ENCODE measurements at places on chromosomes 2 and 18.
A peak's percentile ranks its signal among the peaks of the same experiment; 100 is the strongest.

- no peak for DNase-seq
These were observed 146.2 kb upstream of the KLF7 start for GRCh38 chr2:207312006-207312356.

DNA sequence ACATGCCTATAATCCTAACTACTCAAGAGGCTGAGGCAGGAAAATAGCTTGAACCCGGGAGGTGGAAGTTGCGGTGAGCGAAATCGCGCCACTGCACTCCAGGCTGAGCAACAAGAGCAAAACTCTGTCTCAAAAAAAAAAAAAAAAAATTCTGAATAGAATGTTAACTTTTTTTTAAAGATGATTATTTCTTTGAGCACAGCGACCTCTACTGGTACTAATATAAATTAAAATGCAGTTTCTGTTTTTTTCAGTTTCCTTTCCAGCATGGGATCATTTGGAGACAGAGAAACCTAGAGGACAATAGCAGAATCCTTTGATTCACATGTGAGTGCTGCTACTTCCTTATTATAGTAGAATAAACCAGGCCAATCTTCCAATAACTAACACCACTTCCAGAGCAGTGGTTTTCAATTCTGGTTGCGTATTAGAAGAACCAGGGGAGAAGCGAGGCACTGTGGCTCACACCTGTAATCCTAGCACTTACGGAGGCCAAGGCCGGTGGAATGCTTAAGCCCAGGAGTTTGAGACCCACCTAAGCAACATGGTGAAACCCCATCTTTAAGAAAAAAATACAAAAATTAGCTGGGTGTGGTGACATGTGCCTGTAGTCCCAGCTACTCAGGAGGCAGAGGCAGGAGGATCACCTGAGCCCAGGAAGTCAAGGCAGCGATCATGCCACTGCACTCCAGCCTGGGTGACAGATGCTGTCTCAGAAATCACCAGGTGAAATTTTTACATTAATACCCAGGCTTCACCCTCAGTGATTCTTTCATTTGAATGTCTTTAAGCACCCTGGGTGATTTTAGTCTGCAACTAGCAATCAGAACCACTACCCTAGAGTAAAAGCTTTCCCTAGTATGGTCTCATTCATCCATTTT is 10.1 kb downstream of the SRSF7 start:
- peak; percentile 40 for DNase-seq

DNA sequence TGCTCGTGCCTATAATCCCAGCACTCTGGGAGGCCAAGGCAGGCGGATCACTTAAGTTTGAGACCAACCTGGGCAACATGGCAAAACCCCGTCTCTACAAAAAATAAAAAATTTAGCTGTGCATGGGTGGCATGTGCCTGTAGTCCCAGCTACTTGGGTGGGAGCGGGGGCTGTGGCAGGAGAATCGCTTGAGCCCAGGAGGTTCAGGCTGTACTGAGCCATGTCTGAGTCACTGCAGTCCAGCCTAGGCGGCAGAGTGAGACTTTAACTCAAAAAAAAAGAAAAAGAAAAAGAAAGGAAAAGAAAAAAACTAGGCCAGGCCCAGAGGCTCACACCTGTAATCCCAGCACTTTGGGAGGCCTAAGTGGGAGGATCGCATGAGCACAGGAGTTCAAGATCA is 30.8 kb downstream of the TWSG1 start:
- DNase-seq: no peak

DNA sequence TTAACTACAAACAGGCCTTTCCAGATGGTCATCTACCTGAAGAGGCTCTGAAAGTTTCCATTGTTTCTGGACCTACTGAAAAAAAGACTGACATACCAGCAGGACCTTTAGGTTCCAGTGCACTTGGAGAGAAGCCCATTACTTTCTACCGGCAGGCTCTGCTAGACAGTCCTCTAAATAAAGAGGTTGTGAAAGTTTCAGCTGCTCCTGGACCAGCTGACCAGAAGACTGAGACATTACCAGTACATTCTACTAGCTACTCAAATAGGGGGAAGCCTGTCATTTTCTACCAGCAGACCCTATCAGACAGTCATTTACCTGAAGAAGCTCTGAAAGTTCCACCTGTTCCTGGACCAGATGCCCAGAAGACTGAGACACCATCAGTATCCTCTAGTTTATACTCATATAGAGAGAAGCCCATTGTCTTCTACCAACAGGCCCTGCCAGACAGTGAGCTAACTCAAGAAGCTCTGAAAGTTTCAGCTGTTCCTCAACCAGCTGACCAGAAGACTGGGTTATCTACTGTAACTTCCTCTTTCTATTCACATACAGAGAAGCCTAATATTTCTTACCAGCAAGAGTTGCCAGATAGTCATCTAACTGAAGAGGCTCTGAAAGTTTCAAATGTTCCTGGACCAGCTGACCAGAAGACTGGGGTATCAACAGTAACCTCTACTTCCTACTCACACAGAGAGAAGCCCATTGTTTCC is 65.8 kb downstream of the ALMS1 start:
- DNase-seq: peak; percentile 21

DNA sequence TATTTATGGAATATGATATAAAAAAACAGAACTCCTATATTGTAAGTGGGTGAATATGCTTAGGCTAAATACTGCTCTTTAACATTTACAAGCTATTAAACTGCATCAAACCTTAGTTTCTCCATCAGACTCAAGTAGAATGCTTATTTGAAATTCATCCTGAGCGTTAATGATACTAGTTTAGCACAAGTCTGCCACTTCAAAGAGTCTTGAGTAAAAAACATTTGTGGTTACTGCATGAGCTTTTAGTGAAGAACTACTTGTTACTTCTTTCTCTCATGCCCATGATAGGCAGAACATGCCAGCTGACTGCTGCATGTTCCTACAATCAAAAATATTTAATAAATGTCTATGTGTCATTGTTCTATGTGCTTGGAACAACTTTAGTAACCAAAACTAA is 12.1 kb downstream of the YES1 start:
- no peak for DNase-seq

- no peak for DNase-seq
These were observed 2.8 kb upstream of the RMP24 start for GRCh38 chr18:35969676-35970075.

- no peak for DNase-seq
These were observed 248.7 kb downstream of the ZNF385B start for GRCh38 chr2:179612591-179613298.

GRCh38 chr2:191539068-191539467 is 138.9 kb upstream of the NABP1 start:
- DNase-seq: no peak

DNA sequence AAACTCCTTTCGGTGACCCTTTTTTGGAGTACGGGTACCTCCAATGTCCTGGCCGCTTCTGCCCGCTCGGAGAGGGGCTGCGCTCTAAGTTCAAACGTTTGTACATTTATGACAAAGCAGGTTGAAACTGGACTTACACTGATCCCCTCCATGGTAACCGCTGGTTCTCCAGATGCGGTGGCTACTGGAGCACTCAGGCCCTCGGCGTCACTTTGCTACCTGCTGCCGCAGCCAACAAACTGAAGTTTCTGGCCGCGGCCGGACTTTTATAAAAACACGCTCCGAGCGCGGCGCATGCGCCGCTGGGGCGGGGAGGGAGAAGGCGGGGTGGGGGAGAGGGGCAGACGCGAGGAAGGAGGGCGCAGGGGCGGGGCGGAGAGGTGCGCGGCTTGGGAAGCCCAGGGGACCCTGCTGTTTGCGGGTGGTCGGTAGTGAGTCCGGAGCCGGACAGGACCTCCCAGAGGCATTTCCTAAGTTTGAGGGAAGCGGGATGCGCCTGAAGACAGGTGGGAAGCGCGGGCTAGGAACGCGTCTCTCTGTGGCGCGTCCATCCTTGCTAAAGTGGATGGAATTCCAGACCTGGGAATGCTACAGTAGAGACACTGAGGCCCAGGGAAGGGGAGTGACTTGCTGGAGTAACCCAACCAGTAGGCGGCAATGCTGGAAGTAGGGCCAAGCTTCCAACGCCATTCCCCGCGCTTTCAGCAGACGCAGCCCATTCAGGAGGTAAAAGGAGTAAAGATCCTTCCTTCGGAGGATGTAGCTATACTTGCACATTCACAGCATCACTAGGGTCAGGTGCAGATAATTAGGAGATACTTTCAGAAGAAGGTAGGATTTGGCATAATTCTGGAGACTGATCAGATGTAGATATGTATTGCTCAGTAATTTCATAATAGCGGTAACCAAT is at the start of gene CXCR4:
TSS of gene CXCR4 (minus strand) at position 241 of the 910 bp plus-strand sequence. CDS start at position 152, 89 bp downstream.
- peak; percentile 73 for DNase-seq

DNA sequence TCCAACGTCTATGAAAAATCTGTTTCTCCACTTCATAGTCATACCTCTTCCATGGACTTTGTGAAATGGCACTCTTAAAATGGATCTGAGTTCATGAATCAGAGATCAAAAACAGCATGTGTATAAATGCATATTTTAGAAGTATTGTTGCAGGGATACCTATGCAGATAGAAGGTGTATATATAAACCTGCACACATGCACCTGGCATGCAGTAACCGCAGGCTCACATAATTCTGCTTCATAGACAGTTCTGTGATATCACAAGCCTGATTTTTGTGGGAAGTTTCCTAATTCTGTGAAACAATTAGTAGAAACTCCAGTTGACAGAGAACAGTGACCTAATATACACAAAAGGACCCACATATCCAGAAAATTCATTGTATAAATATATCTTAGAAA is 421.7 kb downstream of the TGIF1 start:
- DNase-seq: no peak

DNA sequence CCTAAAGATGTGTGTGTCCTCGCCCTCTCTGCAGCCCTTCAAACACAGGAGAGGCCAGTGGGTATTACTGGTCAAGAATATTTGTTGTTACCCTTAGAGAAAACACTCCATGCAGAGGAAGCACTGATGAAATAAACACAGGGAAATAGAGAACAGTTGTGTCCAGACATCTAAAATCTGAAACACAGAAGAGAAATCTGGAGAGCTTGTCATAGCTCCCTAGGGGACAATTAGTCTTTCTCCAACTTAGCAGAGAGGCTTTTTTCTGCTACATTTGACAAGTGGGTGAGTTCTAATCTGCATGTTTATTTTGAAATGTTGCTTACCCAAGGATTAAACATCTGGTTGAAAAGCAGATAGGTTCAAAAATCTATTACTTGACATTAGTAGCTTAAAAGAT is 190.1 kb downstream of the CTNNA2 start:
- DNase-seq: no peak

GRCh38 chr2:191103774-191104173 is 47.0 kb downstream of the STAT4 start:
- no peak for DNase-seq

GRCh38 chr2:109433926-109434325 is 179.8 kb downstream of the SEPTIN10 start:
- no peak for DNase-seq

Measured in globus pallidus (tissue), 1 donor.